Stimulated activated CD4-positive, alpha-beta T cell treated with anti-CD3 and anti-CD28 coated beads, TNF-alpha, amount 100 ng/mL, for 4 hours (primary cell): ENCODE measurements at places on chromosomes 16 and 17.

- no peak for DNase-seq
Observed at GRCh38 chr17:58593123-58593522, 78.7 kb upstream of the MTMR4 start.

GRCh38 chr16:68279726-68280558, 15.6 kb downstream of the SLC7A6 start:
- DNase-seq = no peak

GRCh38 chr16:621526-622105, 9.2 kb upstream of the WFIKKN1 start:
- no peak for DNase-seq

DNA sequence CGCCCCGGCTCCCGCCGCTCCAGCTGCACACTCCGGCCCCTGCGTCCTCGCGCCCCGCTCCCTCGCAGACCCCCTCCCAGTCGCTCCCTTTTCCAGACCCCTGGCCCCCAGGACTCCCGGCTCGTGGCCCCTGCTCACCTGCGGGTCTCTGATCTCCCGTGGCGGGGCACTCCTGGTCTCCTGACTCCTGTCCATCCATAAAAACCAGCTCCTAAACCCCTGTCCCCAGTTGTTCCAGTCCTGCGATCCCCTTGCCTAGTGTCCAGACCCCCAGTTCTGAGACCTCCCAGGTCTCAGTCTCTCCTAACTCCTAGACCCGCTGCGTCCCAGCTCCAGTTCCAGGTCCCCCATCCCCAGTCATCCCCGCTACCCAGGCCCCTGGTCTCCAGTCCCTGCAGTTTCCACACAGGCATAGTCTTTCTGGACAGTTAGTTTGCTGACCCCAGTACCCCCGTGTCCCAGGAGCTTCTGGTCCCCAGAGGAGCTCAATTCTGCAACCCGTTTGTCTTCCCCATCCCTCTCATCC, 379 bp downstream of the SNX29 start:
- no peak for DNase-seq

GRCh38 chr17:7295230-7296180, 1.1 kb upstream of the YBX2 start:
- no peak for DNase-seq
